Renal cortex interstitium (tissue), 15 donors: ENCODE measurements at places on chromosomes 6 and 20. TPM values are rescaled to one million over a fixed set of nuclear protein-coding genes. Genes with fewer than 3 reads are reported as not detected.

MED20 gene
- polyA plus RNA-seq: 36.0 TPM

TRIM31 gene
- 0.09 TPM for polyA plus RNA-seq

MCHR2 gene
- not detected for polyA plus RNA-seq

GNL1 gene
- polyA plus RNA-seq: 112 TPM

RNF182 gene
- polyA plus RNA-seq: 4.7 TPM

OVOL2 gene
- 0.65 TPM for polyA plus RNA-seq

ABHD16B gene
- not detected for polyA plus RNA-seq

DNA sequence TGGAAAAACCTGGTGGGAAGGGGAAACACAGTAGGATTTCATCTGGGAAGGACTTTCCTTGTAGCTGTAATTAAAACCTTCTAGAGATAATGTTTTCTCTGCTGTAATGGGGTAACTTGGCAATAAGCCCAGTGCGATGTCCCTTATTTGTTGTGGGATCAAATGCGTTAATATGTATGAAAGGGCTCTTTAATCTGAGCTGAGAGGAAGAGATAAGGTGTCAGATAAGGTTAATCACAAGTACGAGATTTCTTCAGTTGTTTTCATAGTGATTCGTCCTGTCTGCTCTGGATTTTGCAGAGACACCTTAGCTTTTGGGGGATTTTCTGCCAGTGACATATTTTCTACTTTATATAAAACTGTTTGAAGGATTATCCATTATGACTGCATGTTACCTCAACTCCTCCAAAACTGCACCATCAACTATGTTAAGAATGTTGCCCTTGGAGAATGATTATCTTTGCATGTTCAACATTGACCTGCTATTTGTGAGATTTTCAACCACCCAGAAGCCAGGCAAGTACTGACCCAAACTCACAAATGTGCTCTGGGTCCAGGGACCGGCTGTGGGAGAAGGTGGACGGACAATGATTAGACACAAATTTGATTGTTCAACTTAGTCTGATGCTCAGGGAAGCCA, 21.2 kb upstream of the ELOVL5 start:
- no peak for DNase-seq

- DNase-seq: no peak
Observed at GRCh38 chr6:116400328-116400727, 29.6 kb downstream of the DSE start.

DNA sequence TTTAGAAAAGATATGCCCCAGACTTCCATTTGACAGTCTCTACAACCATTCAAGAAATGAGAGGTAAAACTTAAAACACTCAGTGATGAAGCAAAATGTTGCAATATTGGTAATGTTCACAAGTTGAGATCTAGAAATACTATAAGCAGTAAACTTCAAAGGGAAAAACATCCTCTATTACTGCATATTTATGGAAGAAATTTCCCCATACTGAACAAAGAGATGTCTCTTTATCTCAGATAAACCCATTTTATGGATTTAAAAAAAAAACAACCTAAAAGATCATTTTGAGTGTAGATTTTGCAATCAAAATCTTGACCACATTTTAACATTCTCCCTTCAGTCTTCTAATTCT, 177.8 kb upstream of the TAB2 start:
- no peak for DNase-seq

GRCh38 chr6:53244958-53245357, 96.3 kb upstream of the GCM1 start:
- DNase-seq: no peak

GRCh38 chr6:170136541-170137175, 154.2 kb downstream of the DLL1 start:
- no peak for DNase-seq

DNA sequence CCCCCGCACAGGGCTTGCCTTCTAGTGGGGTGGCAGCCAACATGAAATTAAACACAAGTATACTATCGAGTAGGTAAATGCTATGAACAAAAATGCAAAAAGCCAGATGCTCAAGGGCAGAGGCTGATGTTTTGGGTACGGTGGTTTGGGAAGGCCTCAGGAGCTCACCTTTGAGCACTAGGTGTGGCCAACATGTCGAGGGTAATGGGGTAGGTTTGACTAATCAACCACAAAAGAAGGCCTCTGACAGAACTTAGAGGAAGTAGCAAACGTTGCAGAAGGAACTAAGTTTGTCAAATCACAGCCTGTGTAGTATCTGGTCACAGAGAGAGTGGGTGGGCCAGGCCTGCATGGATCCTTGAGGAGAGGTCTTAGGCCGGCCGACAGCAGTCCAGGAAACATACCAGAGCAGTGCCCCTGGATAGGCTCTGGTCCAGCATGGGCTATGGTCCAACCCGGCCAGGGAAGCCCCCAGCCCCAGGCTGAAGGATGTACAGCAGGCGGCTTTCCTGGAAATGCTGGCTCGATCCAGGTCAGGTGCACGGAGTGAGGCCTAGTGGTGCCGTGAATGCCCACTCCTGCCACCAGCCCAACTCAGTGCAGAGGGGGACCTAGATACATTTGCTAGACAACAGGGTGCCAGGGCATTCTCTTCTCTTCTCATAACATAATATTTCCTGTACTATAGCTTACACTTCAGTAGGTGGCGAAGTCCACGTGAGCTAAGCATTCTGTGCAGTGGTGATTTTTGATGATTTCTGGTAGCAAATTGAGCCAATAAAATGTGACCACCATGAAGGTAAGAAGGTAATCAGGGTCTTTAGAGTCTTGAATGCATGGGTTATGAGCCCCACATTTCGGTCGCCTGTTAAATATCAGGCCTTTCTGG, 56.3 kb upstream of the CD93 start:
- DNase-seq: no peak

GRCh38 chr6:5315881-5316280, 54.6 kb downstream of the FARS2 start:
- no peak for DNase-seq

GRCh38 chr20:41218466-41218865, 81.1 kb downstream of the PLCG1 start:
- DNase-seq: no peak

DNA sequence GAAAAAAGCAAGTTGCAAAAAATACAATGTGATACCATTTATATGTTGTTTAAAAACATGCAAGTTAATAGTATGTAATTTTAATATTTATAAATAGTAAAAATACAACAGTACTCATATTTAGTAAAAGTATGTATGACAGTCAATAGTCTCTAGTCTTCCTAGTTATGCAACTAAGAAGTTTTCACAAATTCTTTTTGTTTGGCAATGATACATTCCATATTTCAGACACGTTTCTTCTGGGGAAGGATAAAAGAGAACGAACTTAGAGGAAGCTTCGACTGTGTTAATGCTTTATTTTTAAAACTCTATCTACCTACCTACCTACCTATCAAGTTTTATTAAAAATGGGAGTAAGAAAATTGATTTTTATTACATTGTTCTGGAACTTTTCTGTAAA, 77.7 kb downstream of the UBE3D start:
- no peak for DNase-seq

DNA sequence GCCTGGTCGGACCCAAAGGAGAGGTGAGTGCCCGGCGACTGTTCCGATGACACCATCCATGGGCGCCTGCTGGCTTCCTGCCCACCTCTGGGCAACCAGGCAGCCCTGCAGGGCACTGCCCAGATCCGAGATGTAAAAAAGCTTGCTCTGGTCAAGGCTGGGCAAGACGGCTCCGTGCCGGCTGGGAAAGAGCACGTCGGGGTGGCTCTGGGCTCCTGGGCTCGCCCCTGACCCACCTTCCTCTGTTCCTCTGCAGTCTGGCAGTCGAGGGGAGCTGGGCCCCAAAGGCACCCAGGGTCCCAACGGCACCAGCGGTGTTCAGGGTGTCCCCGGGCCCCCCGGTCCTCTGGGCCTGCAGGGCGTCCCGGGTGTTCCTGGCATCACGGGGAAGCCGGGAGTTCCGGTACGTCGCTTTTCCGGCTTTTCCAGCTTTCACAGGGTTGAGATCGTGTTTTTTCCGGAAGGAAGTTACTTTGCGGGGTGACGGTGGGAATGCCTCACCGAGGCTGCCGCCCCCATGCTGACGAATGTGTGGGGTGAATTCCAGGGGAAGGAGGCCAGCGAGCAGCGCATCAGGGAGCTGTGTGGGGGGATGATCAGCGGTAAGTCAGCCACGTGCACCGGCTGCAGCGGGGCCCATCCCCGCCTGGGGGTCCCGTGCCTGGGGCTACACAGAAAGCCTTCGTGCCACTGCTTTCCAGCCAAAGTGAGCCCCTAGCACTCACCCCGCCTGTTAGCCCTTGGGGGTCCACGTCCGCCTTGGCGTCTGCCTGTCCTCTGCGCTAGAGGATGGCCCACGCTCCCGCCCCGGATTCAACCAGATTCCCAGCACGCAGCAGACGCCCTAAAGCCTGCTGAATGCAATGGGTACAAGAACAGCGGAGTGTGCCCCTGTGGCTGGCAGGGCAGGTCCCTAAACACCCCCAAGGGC, 19.3 kb downstream of the COL9A3 start:
- no peak for DNase-seq

GRCh38 chr6:12270551-12271230, 19.5 kb upstream of the EDN1 start:
- no peak for DNase-seq

DNA sequence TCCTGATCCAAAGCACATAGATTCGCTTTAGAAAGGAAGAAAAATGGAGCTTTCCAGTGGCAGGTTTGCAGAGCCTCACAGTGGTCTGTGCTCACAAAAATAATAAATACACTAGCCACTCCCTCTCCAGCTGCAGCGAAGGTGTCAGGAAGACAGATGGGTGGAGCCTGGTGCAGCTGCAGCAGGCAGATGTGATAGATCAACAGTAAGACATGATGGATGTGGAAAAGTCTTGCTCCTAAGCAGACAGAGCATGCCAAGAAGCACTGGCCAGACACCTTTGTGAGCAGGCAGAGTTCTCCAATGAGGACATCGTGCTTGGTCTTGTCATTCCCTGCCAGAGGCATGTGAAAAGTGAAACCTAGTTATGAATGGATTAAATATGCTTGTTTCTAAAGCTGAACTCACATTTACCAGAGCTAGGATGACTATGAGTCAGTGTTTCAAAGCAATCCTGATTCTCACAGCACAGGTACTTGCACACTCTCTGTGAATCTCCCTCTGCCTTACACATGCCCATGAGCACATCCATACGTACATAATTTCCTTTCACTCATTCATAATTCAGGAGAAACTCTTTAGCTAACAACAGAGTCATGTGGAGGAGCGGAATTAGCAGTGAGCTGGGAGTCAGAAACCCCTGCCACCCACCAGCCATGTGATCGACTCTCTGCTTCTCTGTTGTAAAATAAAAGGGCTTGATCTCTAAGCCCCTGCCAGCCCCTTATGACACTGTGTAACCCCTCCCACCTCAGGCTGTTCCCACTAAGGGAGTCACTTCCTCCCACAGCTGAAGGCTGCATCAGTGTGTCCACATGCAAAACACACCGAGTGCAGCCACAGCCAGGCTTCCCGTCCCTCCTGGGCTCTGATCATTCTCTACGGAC, 111.2 kb downstream of the SCML4 start:
- peak; percentile 34 for DNase-seq

DNA sequence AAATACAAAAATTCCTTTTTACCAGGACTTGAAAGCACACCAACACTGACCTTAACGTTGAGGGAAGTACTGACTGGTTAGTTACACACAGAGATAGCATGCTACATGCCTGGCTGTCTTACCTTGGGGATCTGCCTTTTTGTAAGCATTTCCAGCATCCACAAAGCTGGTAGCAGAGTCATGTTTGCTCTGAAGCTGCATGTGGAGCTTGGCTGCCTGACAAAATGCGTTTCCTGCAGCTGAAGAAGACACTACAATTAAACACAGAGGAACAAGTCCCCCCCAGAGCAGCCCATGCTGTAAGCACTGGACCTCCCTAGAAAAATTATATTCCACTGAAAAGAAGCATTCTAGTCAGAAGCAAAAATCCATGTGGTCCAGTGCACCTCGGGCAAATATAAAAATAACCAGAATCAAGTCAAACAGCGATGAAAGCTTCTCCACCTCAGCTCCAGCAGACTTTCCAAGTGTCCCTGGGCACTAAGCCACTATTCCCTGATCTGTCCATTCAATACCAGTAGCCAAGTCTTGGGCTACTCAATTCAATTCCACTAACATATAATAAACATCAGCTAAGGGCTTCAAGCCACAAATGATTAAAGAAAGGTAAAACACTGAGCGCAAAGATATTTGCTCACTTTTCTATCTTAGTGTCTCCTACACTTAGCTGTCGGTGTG, 24.2 kb downstream of the NAPB start:
- no peak for DNase-seq

DNA sequence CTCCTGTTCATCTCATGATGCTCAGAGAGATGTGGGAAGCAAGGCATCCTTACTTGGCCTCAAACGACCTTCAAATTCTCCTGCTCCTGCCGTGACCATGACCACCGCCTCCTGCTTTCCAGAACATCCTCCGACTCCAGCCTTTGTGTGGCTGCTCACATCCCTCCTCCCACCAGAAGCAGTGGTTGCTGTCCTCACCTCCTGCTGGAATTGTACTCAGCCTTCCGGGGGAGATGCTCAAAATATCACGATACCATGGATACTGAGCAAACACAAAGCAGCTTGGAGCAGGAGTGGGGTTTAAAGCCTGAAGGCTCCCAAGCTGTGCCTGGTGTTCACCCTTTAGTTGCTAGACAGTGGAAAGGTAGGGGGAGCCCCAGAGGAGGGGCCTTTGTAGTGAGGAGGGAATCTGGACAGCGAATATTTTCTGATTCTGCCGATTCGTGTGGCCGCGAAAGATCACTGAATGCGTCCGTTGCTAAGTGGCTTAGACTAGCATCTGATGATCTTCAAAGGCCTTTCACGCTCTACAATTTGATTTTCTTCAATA, 9.3 kb upstream of the DUSP22 start:
- no peak for DNase-seq

DNA sequence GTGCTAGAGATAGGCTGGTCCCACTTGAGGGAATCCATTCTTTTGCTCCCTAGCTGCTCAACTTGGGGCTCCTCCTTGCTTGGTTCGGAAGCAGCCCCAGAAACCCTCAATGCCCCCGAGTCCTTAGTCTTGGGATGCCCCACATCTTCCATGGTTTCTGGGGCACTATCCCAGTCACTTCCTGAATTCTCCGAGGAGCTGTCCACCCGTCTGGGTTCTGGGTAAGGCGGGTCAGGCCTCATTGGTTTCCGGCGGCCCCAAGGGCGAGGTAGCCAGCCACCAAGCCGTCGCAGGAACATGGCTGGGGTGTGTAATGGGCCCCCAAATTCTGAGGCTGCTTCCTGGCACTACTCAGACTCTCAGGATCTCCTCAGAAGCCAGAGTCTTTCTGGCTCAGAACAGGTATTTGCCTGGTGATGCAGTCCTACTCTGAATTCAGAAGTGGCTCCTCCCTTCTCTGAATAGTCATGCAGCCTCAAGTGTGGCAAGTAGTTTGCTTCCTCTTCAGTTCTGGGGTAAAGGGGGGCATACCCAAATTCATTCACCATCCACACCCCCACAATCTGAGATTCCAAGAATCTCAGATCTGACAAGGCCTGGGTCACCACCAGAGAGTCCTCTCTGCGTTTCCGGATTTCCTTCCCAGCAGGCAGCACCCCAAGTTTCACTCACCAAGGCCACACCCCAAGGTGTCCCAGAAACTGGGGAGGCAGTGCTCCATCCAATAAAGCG, 763 bp downstream of the C6orf47 start:
- no peak for DNase-seq

GRCh38 chr6:144285548-144285797, 338 bp downstream of the UTRN start:
- no peak for DNase-seq
